ENCODE measurements at places on chromosomes 5 and 9. TPM values are rescaled to one million over a fixed set of nuclear protein-coding genes. Genes with fewer than 3 reads are reported as not detected.

ZFP2 gene
- 0.76 TPM for total RNA-seq

ADAMTS6 gene
- total RNA-seq = 578 TPM

HAPLN1 gene
- total RNA-seq = not detected

RFK gene
- 20.9 TPM for total RNA-seq

PDE6A gene
- 0.11 TPM for total RNA-seq

PCDHGA4 gene
- 1.5 TPM for total RNA-seq

IFNA2 gene
- not detected for total RNA-seq

ADAMTSL2 gene
- total RNA-seq = not detected

EPB41L4A gene
- 37.7 TPM for total RNA-seq

FOXI1 gene
- not detected for total RNA-seq

CDKN2B-AS1 gene
- 5.7 TPM for total RNA-seq

RMRP gene
- total RNA-seq = 39,103 TPM

PCA3 gene
- total RNA-seq = 0.39 TPM

ADAMTS16 gene
- under 0.01 TPM for total RNA-seq

SLC36A3 gene
- not detected for total RNA-seq

GLDC gene
- not detected for total RNA-seq

WWC1 gene
- 24.3 TPM for total RNA-seq

IFNA13 gene
- under 0.01 TPM for total RNA-seq

GPR21 gene
- 3.5 TPM for total RNA-seq

SPINK4 gene
- total RNA-seq = not detected

All from placental epithelial cell (primary cell).